ENCODE measurements at places on chromosomes 5 and 9.

DNA sequence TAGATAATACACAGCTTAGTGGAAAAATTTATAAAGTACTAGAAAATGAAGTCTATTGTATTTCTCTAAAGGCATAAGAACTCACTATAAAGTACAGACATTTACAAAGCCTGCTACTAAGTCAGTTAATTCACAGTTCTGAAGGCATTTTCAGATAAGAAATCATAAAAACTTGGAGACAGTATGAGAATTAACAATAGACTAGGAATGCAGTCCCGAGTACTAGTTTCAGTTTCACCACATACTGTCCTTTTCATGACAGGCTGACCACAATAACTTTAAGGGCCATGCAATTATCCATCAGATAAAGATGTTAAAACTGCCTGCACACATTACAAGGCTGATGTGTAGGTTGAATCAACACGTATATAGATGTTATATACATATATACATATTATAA lies 362.6 kb upstream of the SMC2 start:
- no peak for DNase-seq

DNA sequence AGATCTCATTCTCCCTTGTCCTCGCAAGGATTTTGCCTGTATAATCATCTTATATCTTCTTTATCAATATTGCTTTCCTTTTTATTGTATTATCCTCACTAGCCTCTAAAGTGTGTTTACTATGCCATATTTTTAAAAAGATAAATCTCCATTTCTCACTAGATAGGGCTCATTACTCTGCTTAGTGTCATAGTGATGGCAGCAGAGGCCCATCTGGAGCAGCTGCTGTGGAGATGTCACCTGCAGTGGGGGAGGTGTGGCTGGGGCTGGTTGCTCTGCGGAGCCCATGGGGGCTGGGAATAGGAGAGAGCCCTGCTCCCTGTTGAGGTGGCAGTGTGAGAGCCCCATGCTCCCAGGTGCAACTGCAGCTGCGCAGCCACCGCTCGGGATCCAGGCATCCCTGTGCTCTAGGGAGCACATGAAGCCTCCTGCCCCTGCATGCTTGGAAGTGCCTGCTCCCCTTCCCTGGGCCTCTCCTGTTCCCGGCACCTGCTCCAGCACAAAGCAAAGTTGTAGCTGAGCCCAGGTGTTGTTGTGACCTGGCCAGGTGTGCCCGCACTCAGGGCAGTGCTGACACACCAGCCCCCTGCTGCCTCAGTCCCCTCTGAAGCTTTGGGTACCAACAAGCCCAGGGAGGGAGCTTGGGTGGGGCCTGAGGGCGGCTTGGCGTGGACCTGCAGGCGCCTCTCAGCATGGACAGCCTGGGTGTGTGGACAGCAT lies 144.6 kb upstream of the MRPS30 start:
- DNase-seq: no peak

- DNase-seq: peak; percentile 79
Measured at GRCh38 chr5:144205141-144205551, 34.5 kb downstream of the KCTD16 start.

GRCh38 chr9:22157276-22157675 lies 148.2 kb upstream of the CDKN2B start:
- DNase-seq: peak; percentile 20

GRCh38 chr5:130055572-130055971 lies 151.3 kb downstream of the CHSY3 start:
- peak; percentile 12 for DNase-seq

DNA sequence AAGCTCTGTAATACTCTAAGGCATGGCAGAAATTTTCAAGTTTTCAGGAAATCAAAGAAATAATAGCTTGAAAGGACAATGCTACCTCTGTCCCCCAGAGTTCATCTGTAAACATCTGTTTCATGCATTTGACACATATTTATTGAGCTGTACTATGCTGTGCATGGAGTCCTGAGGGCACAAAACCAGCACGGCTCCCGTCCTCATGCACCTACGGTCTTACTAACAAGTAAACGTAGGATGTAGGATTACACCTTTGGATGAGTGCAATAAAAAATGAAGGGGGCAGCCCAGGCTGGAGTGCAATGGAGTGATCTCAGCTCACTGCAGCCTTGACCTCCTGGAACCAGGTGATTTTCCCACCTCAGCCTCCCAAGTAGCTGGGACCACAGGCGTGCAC lies 81.9 kb downstream of the SPTLC1 start:
- no peak for DNase-seq

GRCh38 chr5:83270311-83270710 lies 193.0 kb downstream of the XRCC4 start:
- DNase-seq: no peak

GRCh38 chr5:50553560-50553984 lies 112.5 kb upstream of the EMB start:
- DNase-seq: peak; percentile 11

- no peak for DNase-seq
Measured at GRCh38 chr5:16663840-16664239, 47.0 kb upstream of the RETREG1 start.

GRCh38 chr5:80238778-80239679 lies 16.8 kb downstream of the SERINC5 start:
- peak; percentile 75 for DNase-seq

GRCh38 chr5:112848116-112848811 lies 12.8 kb upstream of the SRP19 start:
- peak; percentile 73 for DNase-seq

GRCh38 chr9:2800394-2801179 lies 43.3 kb downstream of the PUM3 start:
- peak; percentile 32 for DNase-seq

GRCh38 chr5:137415231-137415681 lies 83.9 kb downstream of the SPOCK1 start:
- DNase-seq: peak; percentile 79

DNA sequence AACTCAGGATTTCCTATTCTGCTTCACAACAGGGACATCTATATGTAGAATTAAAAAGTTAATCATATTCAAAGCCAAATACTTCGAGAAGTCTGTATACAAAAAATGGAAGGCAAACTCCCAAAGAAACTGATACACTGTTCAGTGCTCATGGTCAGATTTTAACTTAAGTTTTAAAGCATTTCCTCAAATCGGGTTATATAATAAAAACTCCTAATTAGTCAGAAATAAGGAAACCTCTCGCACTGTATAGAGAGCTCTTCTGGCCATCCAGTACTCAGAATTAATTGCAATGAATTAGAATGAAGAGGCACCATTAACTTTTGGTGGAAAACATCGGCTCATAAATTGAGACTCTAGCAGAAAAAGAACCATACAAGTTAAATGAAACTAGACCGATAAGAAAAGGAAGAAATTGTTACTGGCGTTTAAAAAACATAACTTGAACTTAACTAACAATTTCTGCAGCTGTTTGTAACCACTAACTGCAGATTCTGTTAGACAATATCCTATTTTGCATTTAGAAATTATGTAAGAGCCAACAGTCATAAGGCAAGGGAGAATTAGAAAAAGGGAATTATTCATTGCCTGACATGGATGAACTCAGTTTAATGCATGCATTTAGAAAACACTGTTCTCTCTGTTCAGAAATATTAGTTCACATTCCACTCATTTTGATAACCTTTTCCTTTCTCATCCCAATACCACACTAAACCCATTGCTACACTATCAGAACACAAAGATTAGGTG lies 96.6 kb downstream of the FNBP1 start:
- no peak for DNase-seq

DNA sequence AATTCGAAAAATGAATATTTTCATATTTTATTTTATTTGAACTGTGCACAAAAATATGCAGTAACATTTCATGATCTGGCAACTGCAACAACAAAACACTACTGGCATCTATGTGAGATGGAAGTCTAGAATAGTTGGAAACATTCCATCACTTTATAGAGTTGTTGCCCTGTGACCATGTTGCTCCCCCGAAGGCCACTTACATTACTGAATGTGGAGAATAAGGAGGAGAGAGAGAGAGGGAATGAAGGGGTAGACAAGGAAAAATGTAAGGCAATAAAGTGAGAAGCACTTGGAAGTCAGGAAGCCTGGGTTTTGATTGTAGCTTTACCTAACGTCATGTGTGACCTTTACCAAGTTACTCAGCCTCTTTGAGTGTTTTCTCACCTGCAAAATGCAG lies 437.2 kb upstream of the EDIL3 start:
- no peak for DNase-seq

- DNase-seq: peak; percentile 98
Measured at GRCh38 chr5:157516626-157517325, 56.8 kb downstream of the NIPAL4 start.

GRCh38 chr9:6581253-6581652 lies 64.3 kb downstream of the GLDC start:
- no peak for DNase-seq

- DNase-seq: peak; percentile 75
Measured at GRCh38 chr9:88198341-88198807, 60.1 kb upstream of the SPATA31C2 start.

- no peak for DNase-seq
Measured at GRCh38 chr9:87518702-87519335, 21.2 kb downstream of the DAPK1 start.

GRCh38 chr5:126858441-126858840 lies 81.5 kb downstream of the LMNB1 start:
- no peak for DNase-seq

DNA sequence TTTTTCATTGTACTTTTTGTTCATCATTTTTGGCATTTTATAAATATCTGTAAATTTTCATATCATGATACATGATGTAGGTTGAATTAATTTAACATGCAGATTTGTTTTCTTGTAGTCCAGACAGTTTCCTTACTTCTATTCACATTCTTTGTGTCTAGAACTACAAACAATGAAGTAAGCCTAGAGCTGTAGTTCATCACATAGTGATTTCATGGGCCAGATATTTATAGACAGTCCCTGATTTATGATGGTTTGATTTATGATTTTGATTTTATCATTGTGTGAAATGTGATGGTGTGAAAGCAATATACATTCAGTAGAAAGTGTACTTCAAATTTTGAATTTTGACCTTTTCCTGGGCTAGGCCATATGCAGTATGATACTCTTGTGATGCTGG lies 139.0 kb downstream of the ARHGEF28 start:
- DNase-seq: peak; percentile 41

- peak; percentile 94 for DNase-seq
Measured at GRCh38 chr5:54087436-54087835, 222.9 kb downstream of the ARL15 start.

DNA sequence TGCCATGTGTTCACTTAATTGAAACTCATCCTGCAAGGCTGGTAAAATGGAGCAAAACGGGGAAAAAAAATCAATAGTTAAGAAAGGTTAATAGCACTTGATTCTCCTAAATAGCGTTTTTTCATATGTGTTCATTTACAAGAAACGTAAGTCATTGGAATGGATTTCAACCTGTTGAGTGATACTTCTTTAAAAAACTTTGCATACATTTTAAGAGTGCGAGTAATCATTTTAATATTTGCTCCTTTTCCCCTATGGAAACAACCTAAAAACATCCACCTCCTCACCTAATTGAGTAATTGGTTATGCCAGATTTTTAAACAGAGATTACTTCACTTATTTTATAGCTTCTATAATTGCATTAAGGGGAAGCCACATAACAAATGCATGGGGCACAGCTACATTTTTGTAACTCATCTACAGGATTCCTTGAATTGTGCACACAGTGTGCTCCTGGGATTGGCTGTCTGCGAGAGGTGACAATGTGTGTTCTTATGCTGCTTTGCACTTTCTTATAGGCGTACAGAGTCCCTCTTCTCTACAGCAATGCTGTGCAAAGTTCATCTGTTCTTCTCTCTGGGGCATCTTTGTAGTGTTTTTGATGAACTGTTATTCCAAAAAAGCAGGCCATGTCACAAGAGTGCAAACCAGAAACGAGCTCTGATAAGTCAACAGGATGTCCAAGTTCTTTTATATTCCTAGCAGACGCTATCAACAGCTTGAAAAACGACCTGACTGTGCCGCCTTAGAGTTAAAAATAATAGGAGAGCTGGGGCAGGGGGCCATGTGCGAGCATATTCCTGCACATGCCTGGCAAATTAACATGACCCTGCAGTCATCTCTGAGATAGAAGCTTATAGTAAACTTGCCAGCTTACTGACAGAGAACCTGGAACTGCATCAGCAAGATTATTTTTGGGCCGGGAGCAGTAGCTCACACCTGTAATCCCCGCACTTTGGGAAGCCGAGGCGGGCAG lies 117.9 kb downstream of the GOLPH3 start:
- no peak for DNase-seq

GRCh38 chr9:115786321-115786720 lies 367.3 kb upstream of the PAPPA start:
- peak; percentile 59 for DNase-seq

GRCh38 chr5:135643881-135644766 lies 65.3 kb upstream of the CXCL14 start:
- no peak for DNase-seq

- DNase-seq: peak; percentile 73
Measured at GRCh38 chr9:20838218-20838617, 154.2 kb downstream of the FOCAD start.

DNA sequence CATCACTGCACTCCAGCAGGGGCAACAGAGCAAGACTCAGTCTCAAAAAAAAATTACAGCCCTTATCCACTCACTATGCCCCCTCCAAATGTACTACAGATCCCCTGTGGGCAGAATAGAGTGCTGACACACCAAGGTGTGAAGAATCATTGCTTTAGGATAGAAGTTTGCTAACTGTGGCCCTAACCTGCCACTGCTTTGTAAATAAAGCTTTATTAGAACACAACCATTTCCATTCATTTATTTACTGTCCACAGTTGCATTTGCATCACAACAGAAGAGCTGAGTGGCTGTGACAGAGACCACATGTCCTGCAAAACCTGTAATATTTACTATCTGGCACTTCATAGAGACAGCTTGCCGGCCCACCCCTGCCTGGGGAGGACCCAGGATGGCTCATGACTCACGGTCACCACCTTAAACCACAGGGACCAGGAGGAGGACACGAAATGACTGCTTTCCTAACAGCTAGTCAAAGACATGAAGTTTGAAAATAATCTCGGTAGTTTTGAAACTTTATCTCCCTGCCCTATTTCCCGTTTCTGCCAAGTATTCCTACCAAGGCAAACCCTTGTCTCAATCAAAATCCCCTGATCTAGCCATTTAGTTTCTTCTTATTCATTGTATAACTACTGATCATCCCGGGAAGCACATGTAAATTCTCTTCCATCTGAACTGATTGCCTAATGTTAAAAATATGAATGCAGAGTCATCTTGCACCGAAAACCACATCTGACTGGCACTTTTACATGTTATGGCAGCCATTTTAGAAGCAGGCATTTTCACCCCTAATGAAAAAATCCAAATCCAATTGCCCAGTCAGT lies 206.1 kb downstream of the SLIT3 start:
- peak; percentile 55 for DNase-seq

- DNase-seq: peak; percentile 6
Measured at GRCh38 chr9:81022177-81022576, 667.2 kb downstream of the TLE1 start.

DNA sequence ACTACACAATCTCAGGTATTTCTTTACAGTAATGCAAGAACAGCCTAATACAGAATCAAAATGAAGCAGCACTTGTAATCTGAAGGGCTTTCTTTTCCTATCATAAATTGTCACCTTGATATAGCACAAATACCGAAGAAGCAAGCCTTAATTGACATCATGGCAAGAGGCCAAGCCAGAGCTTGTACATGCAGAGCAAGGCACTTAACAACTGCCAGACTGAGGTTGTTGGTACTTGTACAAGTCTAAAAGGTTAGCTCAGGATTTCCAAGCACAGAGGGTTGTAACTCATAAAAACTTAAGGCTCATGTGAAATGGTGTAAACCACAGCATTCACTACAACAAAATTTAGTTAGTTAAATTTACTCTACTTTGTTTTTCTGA lies 158.8 kb upstream of the SPEF2 start:
- DNase-seq: no peak

GRCh38 chr5:11780641-11781345 lies 123.5 kb downstream of the CTNND2 start:
- DNase-seq: no peak
